Panc1 (cell line): ENCODE measurements at places on chromosomes 7 and 10.

GRCh38 chr10:48814933-48815332 is 124.7 kb downstream of the LRRC18 start:
- no peak for DNase-seq
- no peak overlapping the region for H3K27ac ChIP-seq
- H3K4me3 ChIP-seq: no peak overlapping the region
- H3K4me1 ChIP-seq: no peaks in the 10 kb centered on the region

- H3K4me1 ChIP-seq: 0 out of 2 replicates have a peak, but pooled peaks cover 3% of the 10 kb centered on the region
- no peak for DNase-seq
- H3K4me3 ChIP-seq: peak overlapping the region; percentile 80
- H3K27me3 ChIP-seq: no peaks in the 10 kb centered on the region
Measured at GRCh38 chr7:99505324-99505662, 831 bp downstream of the ZKSCAN5 start.

- H3K27ac ChIP-seq: no peak overlapping the region
- DNase-seq: no peak
- H3K4me1 ChIP-seq: no peaks in the 10 kb centered on the region
- H3K27me3 ChIP-seq: peaks cover 5% of the 10 kb centered on the region; the same call in 1 of the 2 replicates
- H3K36me3 ChIP-seq: no peaks in the 10 kb centered on the region
Measured at GRCh38 chr7:43058271-43059066, 54.0 kb upstream of the HECW1 start.

- H3K36me3 ChIP-seq: peaks cover 6% of the 10 kb centered on the region; the same call in 1 of the 2 replicates
- no peak for DNase-seq
- peaks cover 4% of the 10 kb centered on the region; the same call in 1 of the 2 replicates for H3K4me1 ChIP-seq
- H3K27me3 ChIP-seq: no peaks in the 10 kb centered on the region
- H3K27ac ChIP-seq: no peak overlapping the region
- H3K4me3 ChIP-seq: no peak overlapping the region
Measured at GRCh38 chr7:38905056-38905759, 3.8 kb downstream of the VPS41 start.

GRCh38 chr10:61175316-61175715 is 231.3 kb upstream of the RHOBTB1 start:
- no peaks in the 10 kb centered on the region for H3K4me1 ChIP-seq
- H3K4me3 ChIP-seq: no peak overlapping the region
- no peaks in the 10 kb centered on the region for H3K27me3 ChIP-seq
- no peak for DNase-seq
- no peak overlapping the region for H3K27ac ChIP-seq
- H3K36me3 ChIP-seq: no peaks in the 10 kb centered on the region

GRCh38 chr10:47145290-47145934 is 154.6 kb upstream of the GDF10 start:
- no peak for DNase-seq
- no peak overlapping the region for H3K4me3 ChIP-seq
- H3K27me3 ChIP-seq: peaks cover 9% of the 10 kb centered on the region; the same call in 1 of the 2 replicates

DNA sequence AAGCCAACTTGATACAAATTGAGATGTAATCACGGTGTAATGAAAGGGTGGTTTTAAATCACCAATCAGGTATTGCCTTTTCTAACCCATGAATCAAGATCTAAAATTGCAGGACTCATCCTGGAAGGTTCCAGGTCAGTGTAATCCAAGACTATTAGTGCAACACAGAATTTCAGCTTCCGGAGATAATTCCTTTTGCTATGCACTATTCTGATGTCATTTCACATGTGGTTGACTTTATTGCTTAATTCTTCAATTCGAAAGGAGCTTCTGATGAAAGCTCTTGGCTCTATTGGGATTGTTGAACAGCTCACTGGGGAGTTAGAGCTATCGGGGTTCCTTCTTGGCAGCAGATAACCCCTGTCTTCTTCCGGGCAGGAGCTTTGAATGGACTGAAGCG is 147.4 kb upstream of the INSYN2A start:
- no peak for DNase-seq
- H3K27ac ChIP-seq: no peak overlapping the region
- no peaks in the 10 kb centered on the region for H3K4me1 ChIP-seq
- H3K27me3 ChIP-seq: no peaks in the 10 kb centered on the region

DNA sequence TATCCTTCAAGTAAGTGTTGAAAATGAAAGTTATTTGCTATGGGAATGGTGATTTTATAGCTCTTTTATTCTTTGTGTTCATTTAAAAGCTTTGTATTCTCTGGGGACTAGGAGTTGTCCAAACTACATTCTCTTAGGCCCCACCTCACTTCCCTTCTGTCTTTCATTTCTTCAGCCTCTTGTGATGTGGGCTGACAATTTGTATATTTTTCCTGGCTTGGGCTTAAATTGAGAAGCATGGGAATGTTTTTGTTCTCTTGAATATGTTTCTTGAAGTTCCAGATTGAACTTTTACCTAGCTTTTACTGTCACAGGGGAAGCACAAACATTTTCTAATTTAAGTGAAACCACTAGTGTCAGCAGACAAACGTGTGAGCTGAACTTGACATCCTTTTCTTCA is 27.9 kb downstream of the BBS9 start:
- H3K4me1 ChIP-seq: no peaks in the 10 kb centered on the region
- H3K4me3 ChIP-seq: no peak overlapping the region
- H3K27ac ChIP-seq: no peak overlapping the region
- no peak for DNase-seq
- H3K27me3 ChIP-seq: no peaks in the 10 kb centered on the region

GRCh38 chr7:117386110-117386706 is 41.1 kb downstream of the ASZ1 start:
- H3K27ac ChIP-seq: no peak overlapping the region
- H3K4me3 ChIP-seq: no peak overlapping the region
- H3K4me1 ChIP-seq: peaks cover 2% of the 10 kb centered on the region; the same call in 1 of the 2 replicates
- H3K27me3 ChIP-seq: no peaks in the 10 kb centered on the region; the same call in 1 of the 2 replicates
- no peak for DNase-seq

DNA sequence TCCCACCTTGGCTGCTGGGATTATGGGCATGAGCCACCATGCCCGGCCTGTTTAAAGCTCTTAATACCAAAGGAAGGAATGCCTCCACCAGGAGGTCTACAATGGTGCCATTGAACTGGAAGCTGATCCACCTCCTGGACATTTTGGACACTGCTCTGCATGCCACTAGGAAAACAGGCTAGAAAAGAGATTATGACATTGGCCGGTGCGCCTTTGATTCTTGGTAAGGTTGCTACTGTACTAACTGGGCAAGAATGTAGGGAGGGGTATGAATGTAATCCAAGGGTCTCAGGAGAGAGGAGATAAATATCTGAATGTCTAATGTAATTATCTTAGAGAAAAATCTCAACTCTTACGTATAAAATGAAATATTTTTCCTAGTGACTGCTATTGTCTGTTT is 21.7 kb upstream of the TSGA13 start:
- peaks cover 11% of the 10 kb centered on the region for H3K27me3 ChIP-seq
- H3K4me3 ChIP-seq: no peak overlapping the region
- no peak for DNase-seq
- no peaks in the 10 kb centered on the region for H3K36me3 ChIP-seq

- no peak overlapping the region for H3K4me3 ChIP-seq
- DNase-seq: no peak
- no peaks in the 10 kb centered on the region for H3K27me3 ChIP-seq
- no peak overlapping the region for H3K27ac ChIP-seq
- H3K4me1 ChIP-seq: no peaks in the 10 kb centered on the region
Measured at GRCh38 chr7:19293431-19293830, 148.2 kb upstream of the FERD3L start.

- no peaks in the 10 kb centered on the region for H3K27me3 ChIP-seq
- peak overlapping the region; percentile 24; the same call in 1 of the 2 replicates for H3K27ac ChIP-seq
- no peak overlapping the region for H3K4me3 ChIP-seq
- peaks cover 25% of the 10 kb centered on the region for H3K4me1 ChIP-seq
Measured at GRCh38 chr7:99563650-99564049, 5.2 kb downstream of the ZNF655 start.

DNA sequence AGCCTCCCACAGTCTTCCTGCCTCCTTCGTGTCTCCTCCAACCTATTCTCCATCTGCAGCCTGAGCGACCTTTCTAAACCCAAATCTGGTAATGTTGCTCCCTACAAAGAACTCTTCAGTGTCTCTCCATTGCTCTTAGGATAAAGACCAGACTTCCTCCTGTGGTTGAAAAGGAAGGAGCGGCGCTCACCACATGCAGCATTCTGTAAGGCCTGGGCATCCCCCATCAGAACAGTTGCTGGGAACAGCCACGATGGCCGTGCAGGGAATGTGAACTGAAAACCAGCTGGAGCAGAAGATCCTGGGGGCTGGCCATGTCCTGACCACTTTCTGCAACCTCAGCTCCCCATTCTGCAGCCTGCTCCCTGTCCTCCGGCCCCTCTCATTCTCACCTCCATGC is 237.8 kb upstream of the ZMIZ1 start:
- no peak for DNase-seq
- no peak overlapping the region for H3K4me3 ChIP-seq
- H3K27me3 ChIP-seq: peaks cover 4% of the 10 kb centered on the region; the same call in 1 of the 2 replicates
- no peaks in the 10 kb centered on the region for H3K36me3 ChIP-seq
- no peak overlapping the region for H3K27ac ChIP-seq
- no peaks in the 10 kb centered on the region for H3K4me1 ChIP-seq

DNA sequence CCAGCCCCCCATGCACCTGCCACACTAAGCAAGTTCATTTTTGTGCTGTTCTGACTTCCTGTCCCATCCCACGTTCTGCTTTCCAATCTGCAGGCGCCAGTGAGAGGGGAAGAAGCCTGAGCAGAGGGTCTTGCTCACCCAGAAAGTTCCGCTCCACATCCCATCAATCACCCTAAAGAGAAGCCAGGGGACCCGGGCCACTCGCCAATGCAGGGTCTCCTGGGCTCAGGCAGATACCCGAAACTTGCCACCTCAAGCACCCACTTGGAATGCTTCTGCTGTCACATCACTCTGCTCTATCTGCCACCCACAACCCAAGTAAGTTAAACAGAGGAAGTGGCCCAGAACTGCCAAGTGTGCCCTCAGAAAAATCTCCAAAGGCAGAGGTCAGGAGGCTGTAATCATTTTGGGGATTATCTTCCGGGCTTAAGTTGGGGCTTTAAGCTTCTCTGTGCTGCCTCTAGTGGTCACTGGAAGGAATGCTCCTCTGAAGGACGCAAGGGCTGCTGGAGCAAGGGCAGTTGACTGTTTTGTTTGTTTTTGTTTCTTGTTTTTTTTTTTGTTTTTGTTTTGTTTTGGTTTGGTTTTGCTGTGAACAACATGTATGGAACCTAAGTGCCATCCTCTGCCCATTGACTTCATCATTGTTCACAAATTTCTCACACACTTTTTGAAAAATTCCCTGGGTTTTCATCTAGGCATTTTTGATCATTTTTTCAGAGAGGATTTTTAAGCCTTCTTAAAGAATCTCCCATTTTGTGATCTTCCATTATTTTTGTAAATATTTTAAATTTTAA is 25.5 kb downstream of the PRR15 start:
- no peaks in the 10 kb centered on the region for H3K27me3 ChIP-seq
- no peaks in the 10 kb centered on the region for H3K36me3 ChIP-seq
- peak; percentile 65 for DNase-seq
- H3K4me3 ChIP-seq: no peak overlapping the region

DNA sequence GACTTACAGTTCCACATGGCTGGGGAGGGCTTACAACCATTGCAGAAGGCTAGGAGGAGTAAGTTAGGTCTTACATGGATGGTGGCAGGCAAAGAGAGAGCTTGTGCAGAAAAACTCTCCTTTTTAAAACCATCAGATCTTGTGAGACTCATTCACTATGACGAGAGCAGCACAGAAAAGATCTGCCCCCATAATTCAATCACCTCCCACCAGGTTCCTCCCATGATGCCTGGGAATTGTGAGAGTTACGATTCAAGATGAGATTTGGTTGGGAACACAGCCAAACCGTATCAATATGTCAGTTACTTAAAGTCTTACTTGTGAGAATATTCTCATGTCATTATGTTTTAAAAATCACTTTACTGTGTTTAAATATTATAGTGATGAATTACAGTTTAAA is 481.9 kb downstream of the ARL4A start:
- H3K27me3 ChIP-seq: no peaks in the 10 kb centered on the region
- H3K4me1 ChIP-seq: no peaks in the 10 kb centered on the region
- no peak overlapping the region for H3K27ac ChIP-seq
- no peaks in the 10 kb centered on the region for H3K36me3 ChIP-seq

DNA sequence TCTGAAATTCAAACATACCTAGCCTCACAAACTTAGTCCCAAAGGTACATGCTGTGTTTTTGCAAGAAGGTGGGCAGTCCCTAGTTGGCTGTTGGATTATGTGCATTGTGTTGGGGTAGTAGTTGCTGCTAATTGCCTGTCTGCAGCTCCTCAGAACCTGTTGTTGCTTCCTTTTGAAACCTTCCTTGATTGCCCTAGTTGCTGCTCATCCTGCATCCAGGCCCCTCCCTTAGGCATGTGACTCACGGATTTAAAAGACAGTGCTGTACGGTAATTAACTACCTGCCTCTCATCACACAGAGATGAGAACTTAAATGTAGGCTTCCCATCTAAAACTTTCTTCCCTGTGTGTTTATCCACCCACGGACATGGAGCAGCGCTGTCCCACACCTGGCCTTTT is 67.7 kb downstream of the BMPR1A start:
- H3K4me3 ChIP-seq: no peak overlapping the region
- no peaks in the 10 kb centered on the region for H3K4me1 ChIP-seq
- no peak overlapping the region for H3K27ac ChIP-seq
- no peaks in the 10 kb centered on the region for H3K36me3 ChIP-seq
- H3K27me3 ChIP-seq: no peaks in the 10 kb centered on the region

- H3K36me3 ChIP-seq: no peaks in the 10 kb centered on the region
- H3K4me3 ChIP-seq: no peak overlapping the region
- no peaks in the 10 kb centered on the region for H3K27me3 ChIP-seq
- H3K4me1 ChIP-seq: peaks cover 4% of the 10 kb centered on the region
Measured at GRCh38 chr10:324593-324992, 189.3 kb downstream of the ZMYND11 start.

GRCh38 chr7:66307591-66308215 is 102.6 kb downstream of the TPST1 start:
- no peak overlapping the region for H3K27ac ChIP-seq
- H3K4me3 ChIP-seq: no peak overlapping the region
- peaks cover 10% of the 10 kb centered on the region; the same call in 1 of the 2 replicates for H3K4me1 ChIP-seq
- peak; percentile 22 for DNase-seq

DNA sequence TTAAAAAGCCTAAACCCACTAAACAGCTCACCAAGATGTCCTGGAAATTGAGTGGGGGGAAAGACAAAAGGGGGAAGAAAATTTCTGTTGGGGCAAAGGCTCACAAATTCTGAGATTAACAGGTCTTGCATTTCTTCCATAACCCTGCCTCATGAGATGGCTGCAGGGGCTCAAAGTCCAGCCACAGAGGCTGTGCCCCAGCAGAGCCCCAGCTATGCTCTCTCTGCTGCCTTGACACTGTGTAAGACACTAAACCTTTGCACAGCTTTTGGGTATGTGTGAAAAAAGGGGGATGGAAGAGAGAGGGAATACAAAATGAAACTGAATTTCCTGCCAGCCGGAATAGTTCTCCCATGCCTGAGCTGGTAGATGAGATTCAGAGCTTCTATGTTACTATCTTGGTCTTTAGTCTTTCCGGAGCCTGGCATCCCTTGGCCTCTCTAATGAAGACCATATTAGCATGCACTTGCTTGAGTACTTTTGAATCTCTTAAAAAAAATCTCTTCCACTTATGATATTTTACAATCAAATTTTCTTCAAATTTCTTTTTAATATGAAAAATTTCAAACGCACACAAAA is 240.0 kb upstream of the IMMP2L start:
- H3K4me3 ChIP-seq: no peak overlapping the region
- H3K27ac ChIP-seq: no peak overlapping the region
- H3K4me1 ChIP-seq: no peaks in the 10 kb centered on the region
- no peaks in the 10 kb centered on the region for H3K36me3 ChIP-seq
- DNase-seq: no peak

- H3K4me1 ChIP-seq: no peaks in the 10 kb centered on the region
- DNase-seq: no peak
Measured at GRCh38 chr7:128271942-128272481, 30.9 kb downstream of the LEP start.
